ENCODE measurements at places on chromosomes 2 and 18. TPM values are rescaled to one million over a fixed set of nuclear protein-coding genes. Genes with fewer than 3 reads are reported as not detected.

The SMPD4 gene
- 111 TPM for total RNA-seq

The COL4A4 gene
- not detected for total RNA-seq

The EMILIN2 gene
- 27.8 TPM for total RNA-seq

The STARD6 gene
- 0.46 TPM for total RNA-seq

The LYPD1 gene
- not detected for total RNA-seq

The FBXO36 gene
- total RNA-seq = 0.74 TPM

GRCh38 chr18:46497129-46497528 lies 159.9 kb downstream of the LOXHD1 start:
- H3K27me3 ChIP-seq = no peaks in the 10 kb centered on the region
- no peak for DNase-seq
- no peaks in the 10 kb centered on the region for H3K4me1 ChIP-seq
- no peak overlapping the region for H3K27ac ChIP-seq
- H3K36me3 ChIP-seq = no peaks in the 10 kb centered on the region

GRCh38 chr18:45166836-45167551 lies 448.3 kb upstream of the SLC14A2 start:
- H3K36me3 ChIP-seq = no peaks in the 10 kb centered on the region
- H3K4me3 ChIP-seq = no peak overlapping the region
- H3K27ac ChIP-seq = no peak overlapping the region
- no peak for DNase-seq
- H3K27me3 ChIP-seq = no peaks in the 10 kb centered on the region

DNA sequence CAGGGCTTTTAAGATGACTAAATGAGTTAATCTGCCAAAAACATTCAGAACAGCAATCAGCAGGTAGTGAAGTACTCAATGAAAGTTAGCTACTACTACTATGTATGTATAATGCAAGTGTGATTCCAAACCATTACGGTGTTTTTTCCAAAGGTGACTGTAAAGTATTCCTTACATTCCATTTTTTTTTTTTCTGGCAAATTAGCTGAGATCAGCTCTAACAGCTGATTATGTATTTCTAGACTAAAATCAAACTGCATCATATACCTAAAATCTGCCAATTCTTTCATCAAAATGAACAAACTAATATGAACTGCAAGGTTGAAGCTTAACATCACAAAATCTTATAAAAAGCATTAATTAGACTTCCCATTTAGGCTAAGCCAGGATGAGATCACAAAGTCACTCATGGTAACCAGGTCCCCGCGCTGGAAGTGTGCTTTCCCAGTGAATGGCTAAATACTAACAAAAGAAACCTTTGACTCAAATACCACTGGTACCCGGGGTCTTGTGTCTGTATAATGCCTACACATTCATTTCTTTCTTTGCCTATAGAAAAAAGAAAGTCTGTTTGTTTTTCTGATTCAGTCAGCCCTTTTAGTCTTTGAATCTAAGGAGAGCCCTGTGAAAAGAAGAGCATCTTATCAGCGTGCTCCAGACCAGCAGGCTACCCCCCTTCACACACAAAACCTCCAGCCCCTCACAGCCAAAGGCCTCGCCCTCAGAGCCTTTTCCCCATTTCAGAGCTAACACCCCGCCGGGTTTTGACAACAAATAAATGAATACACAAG lies 88.3 kb downstream of the RBMS1 start:
- H3K27ac ChIP-seq = no peak overlapping the region
- DNase-seq = no peak
- H3K27me3 ChIP-seq = no peaks in the 10 kb centered on the region
- peaks cover 74% of the 10 kb centered on the region for H3K4me1 ChIP-seq

DNA sequence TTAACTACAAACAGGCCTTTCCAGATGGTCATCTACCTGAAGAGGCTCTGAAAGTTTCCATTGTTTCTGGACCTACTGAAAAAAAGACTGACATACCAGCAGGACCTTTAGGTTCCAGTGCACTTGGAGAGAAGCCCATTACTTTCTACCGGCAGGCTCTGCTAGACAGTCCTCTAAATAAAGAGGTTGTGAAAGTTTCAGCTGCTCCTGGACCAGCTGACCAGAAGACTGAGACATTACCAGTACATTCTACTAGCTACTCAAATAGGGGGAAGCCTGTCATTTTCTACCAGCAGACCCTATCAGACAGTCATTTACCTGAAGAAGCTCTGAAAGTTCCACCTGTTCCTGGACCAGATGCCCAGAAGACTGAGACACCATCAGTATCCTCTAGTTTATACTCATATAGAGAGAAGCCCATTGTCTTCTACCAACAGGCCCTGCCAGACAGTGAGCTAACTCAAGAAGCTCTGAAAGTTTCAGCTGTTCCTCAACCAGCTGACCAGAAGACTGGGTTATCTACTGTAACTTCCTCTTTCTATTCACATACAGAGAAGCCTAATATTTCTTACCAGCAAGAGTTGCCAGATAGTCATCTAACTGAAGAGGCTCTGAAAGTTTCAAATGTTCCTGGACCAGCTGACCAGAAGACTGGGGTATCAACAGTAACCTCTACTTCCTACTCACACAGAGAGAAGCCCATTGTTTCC lies 65.8 kb downstream of the ALMS1 start:
- H3K4me1 ChIP-seq = no peaks in the 10 kb centered on the region
- no peak overlapping the region for H3K27ac ChIP-seq
- H3K36me3 ChIP-seq = peaks cover 27% of the 10 kb centered on the region
- no peak for DNase-seq

DNA sequence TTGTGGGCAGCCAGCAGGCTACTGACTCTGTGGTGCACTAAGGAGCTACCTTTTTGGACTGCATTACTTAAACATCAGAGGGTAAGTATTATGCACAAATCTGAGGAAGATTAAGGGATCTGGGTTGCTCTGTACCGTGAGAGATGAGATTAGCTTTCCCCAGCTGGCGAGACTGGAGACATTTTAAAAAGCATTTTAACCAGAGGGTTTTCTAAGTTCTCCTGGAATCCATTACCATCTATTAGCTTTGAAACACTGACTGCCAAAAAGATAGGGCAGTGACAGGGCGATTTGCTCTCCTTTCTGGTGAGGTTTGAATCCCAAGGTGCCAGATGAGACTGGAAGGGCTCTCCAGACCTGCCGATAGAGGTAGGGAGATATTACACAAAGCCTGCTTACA lies 63.2 kb downstream of the LYPD6 start:
- no peaks in the 10 kb centered on the region for H3K36me3 ChIP-seq
- DNase-seq = no peak
- H3K27me3 ChIP-seq = no peaks in the 10 kb centered on the region

GRCh38 chr2:129803871-129804270 lies 175.6 kb upstream of the RAB6C start:
- no peak for DNase-seq
- no peaks in the 10 kb centered on the region for H3K36me3 ChIP-seq
- no peaks in the 10 kb centered on the region for H3K27me3 ChIP-seq
- H3K27ac ChIP-seq = no peak overlapping the region
- H3K4me1 ChIP-seq = no peaks in the 10 kb centered on the region

DNA sequence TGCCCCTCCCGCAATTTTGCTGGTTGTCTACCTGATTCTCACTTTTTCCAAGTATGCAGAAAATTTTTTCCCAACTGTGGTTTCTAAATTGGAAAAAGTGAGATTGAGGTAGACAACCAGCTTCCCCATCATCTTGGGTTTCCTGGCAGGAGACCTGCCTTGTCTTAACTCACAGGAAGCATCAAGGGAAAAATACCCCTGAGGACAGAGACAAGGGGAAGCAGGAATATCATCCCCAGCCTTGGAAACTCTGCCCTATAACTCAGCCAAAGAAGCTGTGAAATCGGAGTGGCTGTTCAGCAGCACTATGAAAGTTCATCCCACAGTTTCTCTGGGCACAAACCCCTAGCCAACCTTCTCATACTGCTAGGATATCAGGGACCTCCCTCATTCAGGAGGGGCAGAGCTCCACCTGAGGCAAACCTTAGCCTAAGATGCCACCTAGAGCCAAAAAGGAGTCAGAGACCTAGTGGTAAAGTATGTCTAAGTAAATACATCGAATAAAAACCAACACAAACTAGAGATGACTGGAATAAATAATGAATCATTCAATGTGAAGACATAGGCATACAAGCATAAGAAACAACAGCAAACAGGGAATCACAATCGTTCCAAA lies 68.2 kb downstream of the ZSWIM2 start:
- H3K27me3 ChIP-seq = no peaks in the 10 kb centered on the region
- no peak overlapping the region for H3K4me3 ChIP-seq
- H3K27ac ChIP-seq = no peak overlapping the region
- H3K4me1 ChIP-seq = no peaks in the 10 kb centered on the region

- DNase-seq = no peak
- H3K4me1 ChIP-seq = no peaks in the 10 kb centered on the region
- no peaks in the 10 kb centered on the region for H3K27me3 ChIP-seq
- H3K27ac ChIP-seq = no peak overlapping the region
- no peaks in the 10 kb centered on the region for H3K36me3 ChIP-seq
Measured at GRCh38 chr2:132651115-132652045, 18.6 kb downstream of the LYPD1 start.

- H3K36me3 ChIP-seq = no peaks in the 10 kb centered on the region
- H3K4me1 ChIP-seq = no peaks in the 10 kb centered on the region
- DNase-seq = no peak
- H3K4me3 ChIP-seq = no peak overlapping the region
- H3K27ac ChIP-seq = no peak overlapping the region
Measured at GRCh38 chr2:157857881-157858280, 18.2 kb downstream of the ACVR1 start.

- no peaks in the 10 kb centered on the region for H3K4me1 ChIP-seq
- H3K36me3 ChIP-seq = no peaks in the 10 kb centered on the region
- H3K27ac ChIP-seq = no peak overlapping the region
- no peaks in the 10 kb centered on the region for H3K27me3 ChIP-seq
- no peak for DNase-seq
Measured at GRCh38 chr2:176500901-176501300, 231.7 kb downstream of the MTX2 start.

- no peaks in the 10 kb centered on the region for H3K27me3 ChIP-seq
- DNase-seq = no peak
- H3K4me3 ChIP-seq = no peak overlapping the region
Measured at GRCh38 chr2:144560251-144560650, 40.3 kb upstream of the ZEB2 start.

GRCh38 chr18:23065234-23065806 lies 70.0 kb upstream of the CABLES1 start:
- no peak overlapping the region for H3K4me3 ChIP-seq
- H3K27me3 ChIP-seq = no peaks in the 10 kb centered on the region
- H3K4me1 ChIP-seq = peaks cover 33% of the 10 kb centered on the region
- no peak overlapping the region for H3K27ac ChIP-seq
- no peaks in the 10 kb centered on the region for H3K36me3 ChIP-seq

DNA sequence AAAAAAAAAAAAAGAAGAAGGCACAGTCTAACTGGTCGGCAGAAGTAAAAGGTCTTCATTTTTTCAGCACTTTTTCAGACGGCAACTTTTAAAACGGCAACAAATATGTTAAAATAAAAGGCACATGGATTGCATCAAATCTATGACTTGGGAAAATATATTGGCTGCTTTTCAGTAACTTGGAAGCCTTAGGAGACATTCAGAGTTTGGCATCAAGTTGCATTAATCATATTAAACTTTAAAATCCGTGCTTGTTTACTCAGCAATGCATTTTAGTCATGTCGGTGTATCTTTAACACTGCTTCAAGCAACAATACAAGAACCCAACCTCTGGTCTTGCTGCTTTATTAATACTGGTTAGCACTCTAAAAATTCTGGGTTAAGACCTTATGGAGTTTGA lies 111.1 kb downstream of the MEP1B start:
- H3K27ac ChIP-seq = no peak overlapping the region
- H3K4me1 ChIP-seq = no peaks in the 10 kb centered on the region
- H3K4me3 ChIP-seq = no peak overlapping the region
- H3K27me3 ChIP-seq = no peaks in the 10 kb centered on the region
- H3K36me3 ChIP-seq = no peaks in the 10 kb centered on the region
- no peak for DNase-seq

GRCh38 chr2:38750011-38750890 lies 910 bp downstream of the SRSF7 start:
- H3K27ac ChIP-seq = peak overlapping the region; percentile 98
- H3K4me3 ChIP-seq = peak overlapping the region; percentile 96
- H3K27me3 ChIP-seq = no peaks in the 10 kb centered on the region
- DNase-seq = peak; percentile 31
- peaks cover 63% of the 10 kb centered on the region for H3K4me1 ChIP-seq

Measured in CD8-positive, alpha-beta memory T cell (primary cell).